ENCODE measurements at places on chromosomes 2 and 18.

GRCh38 chr2:2823061-2823753 lies 492.1 kb upstream of the MYT1L start:
- no peak for DNase-seq

- DNase-seq, result no peak
Observed at GRCh38 chr18:46332286-46332801, 228.2 kb downstream of the HAUS1 start.

GRCh38 chr2:69196327-69197117 lies 183.5 kb downstream of the ANTXR1 start:
- DNase-seq, result no peak

DNA sequence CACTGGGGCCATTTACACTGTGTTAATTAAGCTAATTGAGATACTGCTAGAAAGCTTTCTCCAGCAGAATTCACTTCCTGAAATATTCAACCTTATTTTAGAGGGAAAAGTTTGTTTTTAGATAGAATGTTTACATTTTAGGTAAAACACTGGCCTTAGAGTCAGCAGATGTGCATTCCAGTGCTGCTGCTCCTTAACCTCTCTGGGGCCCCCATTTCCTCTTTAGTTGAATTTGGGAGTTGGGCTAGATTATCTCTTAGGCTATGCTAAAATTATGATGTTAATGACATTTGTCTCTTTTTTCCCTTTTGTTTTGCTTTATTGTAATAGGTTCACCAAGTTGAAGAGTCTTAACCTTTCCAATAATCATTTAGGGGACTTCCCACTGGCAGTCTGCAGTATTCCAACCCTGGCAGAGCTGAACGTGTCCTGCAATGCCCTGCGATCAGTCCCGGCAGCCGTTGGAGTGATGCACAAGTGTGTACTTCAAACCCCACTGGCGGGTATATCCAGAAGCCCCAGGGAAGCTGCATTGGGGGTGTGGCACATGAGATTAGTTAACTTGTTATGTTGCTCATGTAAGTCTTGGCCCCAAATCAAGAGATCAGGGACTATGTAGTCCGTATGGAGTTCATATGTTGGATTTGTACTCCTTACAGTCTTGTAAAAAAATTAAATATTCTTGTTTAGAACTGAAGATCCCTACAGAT lies 179.5 kb downstream of the PHLPP1 start:
- DNase-seq, result no peak

GRCh38 chr18:8609659-8610458 lies 622 bp downstream of the RAB12 start:
- DNase-seq, result peak; percentile 39

GRCh38 chr2:105575499-105576025 lies 169.2 kb upstream of the NCK2 start:
- DNase-seq, result no peak

Data from nephron progenitor cell (in vitro differentiated cells).